ENCODE measurements at places on chromosomes 11 and 22. TPM values are rescaled to one million over a fixed set of nuclear protein-coding genes. Genes with fewer than 3 reads are reported as not detected.
A peak's percentile ranks its signal among the peaks of the same experiment; 100 is the strongest.

The CEND1 gene
- polyA plus RNA-seq = not detected

The MMP13 gene
- not detected for polyA plus RNA-seq

The OR56A1 gene
- not detected for polyA plus RNA-seq

The DLG2 gene
- polyA plus RNA-seq = 0.19 TPM

The ARHGAP20 gene
- not detected for polyA plus RNA-seq

The SCN4B gene
- 7.7 TPM for polyA plus RNA-seq

The MPZL3 gene
- polyA plus RNA-seq = 7.9 TPM

The OR6X1 gene
- polyA plus RNA-seq = not detected

The TRIM21 gene
- polyA plus RNA-seq = 57.1 TPM

The OR8G5 gene
- polyA plus RNA-seq = not detected

The XRRA1 gene
- 9.2 TPM for polyA plus RNA-seq

The MMP10 gene
- polyA plus RNA-seq = 45.7 TPM

The SLC39A13 gene
- polyA plus RNA-seq = 59.9 TPM

The RAB39A gene
- polyA plus RNA-seq = not detected

The HEPHL1 gene
- 223 TPM for polyA plus RNA-seq

The RCOR2 gene
- polyA plus RNA-seq = 0.46 TPM

The CRYBB2 gene
- 0.89 TPM for polyA plus RNA-seq

DNA sequence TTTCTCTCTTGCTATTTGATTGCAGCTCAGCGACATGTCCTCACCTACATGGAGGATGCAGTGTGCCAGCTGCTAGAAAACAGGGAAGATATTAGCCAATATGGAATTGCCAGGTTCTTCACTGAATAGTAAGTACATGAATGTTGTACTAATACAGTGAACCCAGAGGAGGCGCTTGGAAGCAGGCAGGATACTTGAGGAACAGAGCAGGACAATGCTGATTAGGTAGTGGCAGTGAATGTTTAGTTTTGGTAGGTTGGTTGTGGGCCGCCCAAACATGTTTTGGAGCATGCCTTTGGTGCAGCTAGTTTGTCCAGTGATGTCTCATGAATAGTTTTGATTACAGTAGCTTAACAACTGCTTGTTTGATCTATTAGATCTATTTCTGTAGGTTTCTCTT is 50.6 kb downstream of the CSTPP1 start:
- H3K36me3 ChIP-seq = no peaks in the 10 kb centered on the region
- H3K4me3 ChIP-seq = no peak overlapping the region
- no peak overlapping the region for H3K27ac ChIP-seq
- H3K27me3 ChIP-seq = no peaks in the 10 kb centered on the region
- peak; percentile 32 for DNase-seq

- H3K4me1 ChIP-seq = peaks cover 57% of the 10 kb centered on the region
- H3K4me3 ChIP-seq = peak overlapping the region; percentile 54
These were observed 5.6 kb downstream of the AHNAK start for GRCh38 chr11:62540804-62541701.

DNA sequence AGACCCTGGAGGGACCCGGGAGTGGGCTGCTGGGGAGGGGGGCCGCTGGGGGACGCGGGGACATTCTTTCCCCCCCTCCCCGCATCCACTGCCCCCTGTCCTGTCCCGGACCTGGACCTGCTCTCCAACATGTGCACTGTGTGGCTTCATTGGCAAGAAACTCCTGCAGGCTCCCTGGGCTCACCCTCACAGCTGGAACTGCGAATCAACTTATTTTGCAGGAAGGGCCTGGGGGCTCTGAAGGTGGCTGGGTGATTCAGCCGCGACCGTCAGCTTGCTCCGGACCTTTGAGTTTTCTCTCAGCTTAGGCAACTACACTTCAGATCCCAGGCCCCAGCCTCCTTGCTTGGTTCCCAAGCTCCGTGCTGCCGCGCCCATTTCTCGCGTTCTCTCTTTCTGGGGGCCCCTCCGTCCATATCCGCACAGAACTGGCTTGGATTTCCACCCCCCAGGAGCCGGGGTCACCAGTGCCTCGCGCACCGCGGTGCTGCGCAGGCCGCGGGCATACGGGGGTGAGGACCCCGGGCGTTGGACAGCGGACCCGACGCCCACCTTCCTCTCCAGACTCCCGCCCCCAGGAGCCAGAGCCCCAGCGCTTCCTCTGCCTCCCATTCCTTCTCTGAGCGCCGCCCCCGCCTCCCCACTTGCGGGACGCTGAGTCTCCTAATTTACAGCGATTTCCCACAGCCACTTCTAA is 471 bp upstream of the AHNAK start:
- no peak for DNase-seq
- H3K27me3 ChIP-seq = no peaks in the 10 kb centered on the region
- H3K27ac ChIP-seq = peak overlapping the region; percentile 95

DNA sequence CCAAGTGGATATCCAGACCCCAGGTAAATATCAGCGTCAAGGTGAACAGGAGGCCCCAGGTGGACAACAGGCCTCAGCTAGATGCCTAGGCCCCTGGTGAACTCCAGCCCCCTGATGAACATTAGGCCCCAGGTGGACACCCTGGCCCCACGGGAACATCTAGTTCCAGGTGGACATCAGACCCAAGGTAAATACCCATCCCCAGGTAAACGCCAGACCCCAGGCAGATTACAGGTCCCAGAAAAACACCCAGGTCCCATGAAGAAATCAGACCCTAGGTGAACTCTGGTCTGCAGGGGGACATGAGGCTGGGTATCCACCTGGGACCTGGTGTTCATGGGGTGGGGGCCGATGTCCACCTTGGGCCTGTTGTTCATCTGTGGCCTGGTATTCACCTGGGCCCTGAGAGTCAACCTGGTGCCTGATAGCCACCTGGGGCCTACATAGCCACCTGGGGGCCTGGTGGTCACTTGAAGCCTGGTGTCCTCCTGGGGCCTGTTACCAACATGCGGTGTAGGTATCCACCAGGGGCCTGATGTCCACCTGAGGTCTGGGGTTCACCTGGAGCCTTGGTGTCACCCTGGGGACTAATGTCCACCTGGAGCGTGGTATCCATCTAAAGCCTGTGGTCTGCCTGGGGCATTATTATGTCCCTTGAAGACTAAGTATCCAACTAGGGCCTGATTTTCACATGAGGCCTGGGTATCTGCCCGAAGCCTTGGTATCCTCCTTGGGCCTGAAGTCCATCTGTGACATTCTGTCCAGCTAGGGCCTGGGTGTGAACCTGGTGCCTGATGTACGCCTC is 56.8 kb upstream of the SEPTIN5 start:
- no peak for DNase-seq
- H3K36me3 ChIP-seq = no peaks in the 10 kb centered on the region
- H3K27me3 ChIP-seq = no peaks in the 10 kb centered on the region
- H3K27ac ChIP-seq = no peak overlapping the region
- H3K4me3 ChIP-seq = no peak overlapping the region
- no peaks in the 10 kb centered on the region for H3K4me1 ChIP-seq

DNA sequence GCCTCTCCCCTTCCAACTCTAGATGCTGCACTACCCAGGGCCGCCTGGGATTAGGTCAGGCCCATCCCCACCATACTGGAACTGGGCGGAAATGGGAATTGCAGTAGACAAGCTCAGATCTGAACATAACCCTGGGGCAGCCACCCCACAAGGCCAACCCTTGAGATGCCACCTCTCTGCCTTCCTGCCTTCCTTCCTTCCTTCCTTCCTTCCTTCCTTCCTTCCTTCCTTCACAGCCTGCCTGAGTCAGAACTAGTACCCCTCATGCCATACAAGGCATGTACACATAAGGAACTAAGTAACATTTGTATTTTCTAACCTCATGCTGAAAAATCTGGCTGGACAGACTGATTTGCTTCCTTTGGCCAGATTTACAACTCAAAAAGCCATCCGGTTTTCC is 28.0 kb downstream of the SHISAL1 start:
- peaks cover 4% of the 10 kb centered on the region for H3K4me1 ChIP-seq
- H3K36me3 ChIP-seq = no peaks in the 10 kb centered on the region
- no peak for DNase-seq
- H3K27me3 ChIP-seq = peaks cover 55% of the 10 kb centered on the region

GRCh38 chr11:8111636-8112035 is 30.6 kb downstream of the TUB start:
- H3K27ac ChIP-seq = no peak overlapping the region
- H3K4me3 ChIP-seq = no peak overlapping the region
- H3K36me3 ChIP-seq = no peaks in the 10 kb centered on the region

DNA sequence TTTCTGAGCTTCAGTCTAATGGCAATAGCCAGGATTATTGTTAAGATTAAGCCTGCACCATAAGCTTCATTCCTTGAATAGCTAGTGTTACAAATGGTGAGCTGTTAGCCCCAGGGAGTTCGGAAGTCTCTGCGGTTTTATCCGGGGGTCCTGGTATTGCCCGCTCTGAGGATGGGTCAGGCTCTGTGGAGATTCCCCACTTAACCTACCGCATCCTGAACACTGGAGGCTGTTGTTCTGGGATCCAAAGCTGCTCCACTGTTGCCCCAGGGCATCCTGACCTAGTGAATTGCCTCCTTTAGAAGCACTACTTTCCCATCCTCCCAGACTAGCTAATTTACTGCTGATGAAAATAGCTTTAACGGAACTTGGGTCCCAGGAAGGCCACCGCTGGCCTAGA is 14.5 kb upstream of the PEX26 start:
- no peaks in the 10 kb centered on the region for H3K27me3 ChIP-seq
- peak; percentile 85 for DNase-seq
- H3K27ac ChIP-seq = peak overlapping the region; percentile 72
- no peak overlapping the region for H3K4me3 ChIP-seq

GRCh38 chr11:57624864-57625263 is 24.8 kb downstream of the YPEL4 start:
- no peaks in the 10 kb centered on the region for H3K36me3 ChIP-seq
- no peak for DNase-seq
- no peaks in the 10 kb centered on the region for H3K27me3 ChIP-seq
- no peak overlapping the region for H3K27ac ChIP-seq
- H3K4me1 ChIP-seq = no peaks in the 10 kb centered on the region
- H3K4me3 ChIP-seq = no peak overlapping the region

DNA sequence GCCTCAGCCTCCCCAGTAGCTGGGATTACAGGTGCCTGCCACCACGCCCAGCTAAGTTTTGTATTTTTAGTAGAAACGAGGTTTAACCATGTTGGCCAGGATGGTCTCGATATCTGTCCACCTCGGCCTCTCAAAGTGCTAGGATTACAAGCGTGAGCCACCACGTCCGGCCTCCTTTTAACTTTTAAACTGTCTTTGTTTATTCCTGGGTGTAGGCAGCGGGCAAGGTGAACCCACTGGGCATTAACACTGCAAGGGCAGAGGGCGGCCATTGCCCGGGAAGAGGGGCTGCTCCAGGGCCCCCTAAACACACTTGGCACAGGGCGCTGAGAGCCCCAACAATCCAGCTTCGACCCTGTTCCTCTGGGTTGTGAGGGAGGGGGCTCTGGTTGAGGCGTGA is 693.6 kb downstream of the BRD1 start:
- no peak overlapping the region for H3K4me3 ChIP-seq
- no peak for DNase-seq
- H3K4me1 ChIP-seq = no peaks in the 10 kb centered on the region
- H3K27ac ChIP-seq = no peak overlapping the region
- H3K36me3 ChIP-seq = no peaks in the 10 kb centered on the region

- no peaks in the 10 kb centered on the region for H3K4me1 ChIP-seq
- H3K27ac ChIP-seq = no peak overlapping the region
- no peak overlapping the region for H3K4me3 ChIP-seq
- no peaks in the 10 kb centered on the region for H3K36me3 ChIP-seq
- no peak for DNase-seq
- peaks cover under 1% of the 10 kb centered on the region for H3K27me3 ChIP-seq
These were observed 33.6 kb downstream of the SYT7 start for GRCh38 chr11:61547246-61547645.

- no peaks in the 10 kb centered on the region for H3K36me3 ChIP-seq
- H3K27me3 ChIP-seq = no peaks in the 10 kb centered on the region
- no peak overlapping the region for H3K4me3 ChIP-seq
- no peak overlapping the region for H3K27ac ChIP-seq
These were observed 303.8 kb downstream of the NTM start for GRCh38 chr11:131674051-131674755.

GRCh38 chr22:35972559-35972958 is 56.1 kb downstream of the RBFOX2 start:
- H3K4me1 ChIP-seq = no peaks in the 10 kb centered on the region
- H3K27ac ChIP-seq = no peak overlapping the region
- H3K4me3 ChIP-seq = no peak overlapping the region
- H3K27me3 ChIP-seq = no peaks in the 10 kb centered on the region
- no peaks in the 10 kb centered on the region for H3K36me3 ChIP-seq

- no peak overlapping the region for H3K4me3 ChIP-seq
- no peaks in the 10 kb centered on the region for H3K4me1 ChIP-seq
- DNase-seq = no peak
These were observed 1098.6 kb upstream of the CCDC90B start for GRCh38 chr11:84384731-84385130.

GRCh38 chr11:12838463-12839123 is 164.4 kb downstream of the TEAD1 start:
- peak overlapping the region; percentile 81 for H3K27ac ChIP-seq
- DNase-seq = no peak
- no peaks in the 10 kb centered on the region for H3K36me3 ChIP-seq
- H3K4me3 ChIP-seq = peak overlapping the region; percentile 65
- no peaks in the 10 kb centered on the region for H3K27me3 ChIP-seq
- H3K4me1 ChIP-seq = peaks cover 42% of the 10 kb centered on the region

DNA sequence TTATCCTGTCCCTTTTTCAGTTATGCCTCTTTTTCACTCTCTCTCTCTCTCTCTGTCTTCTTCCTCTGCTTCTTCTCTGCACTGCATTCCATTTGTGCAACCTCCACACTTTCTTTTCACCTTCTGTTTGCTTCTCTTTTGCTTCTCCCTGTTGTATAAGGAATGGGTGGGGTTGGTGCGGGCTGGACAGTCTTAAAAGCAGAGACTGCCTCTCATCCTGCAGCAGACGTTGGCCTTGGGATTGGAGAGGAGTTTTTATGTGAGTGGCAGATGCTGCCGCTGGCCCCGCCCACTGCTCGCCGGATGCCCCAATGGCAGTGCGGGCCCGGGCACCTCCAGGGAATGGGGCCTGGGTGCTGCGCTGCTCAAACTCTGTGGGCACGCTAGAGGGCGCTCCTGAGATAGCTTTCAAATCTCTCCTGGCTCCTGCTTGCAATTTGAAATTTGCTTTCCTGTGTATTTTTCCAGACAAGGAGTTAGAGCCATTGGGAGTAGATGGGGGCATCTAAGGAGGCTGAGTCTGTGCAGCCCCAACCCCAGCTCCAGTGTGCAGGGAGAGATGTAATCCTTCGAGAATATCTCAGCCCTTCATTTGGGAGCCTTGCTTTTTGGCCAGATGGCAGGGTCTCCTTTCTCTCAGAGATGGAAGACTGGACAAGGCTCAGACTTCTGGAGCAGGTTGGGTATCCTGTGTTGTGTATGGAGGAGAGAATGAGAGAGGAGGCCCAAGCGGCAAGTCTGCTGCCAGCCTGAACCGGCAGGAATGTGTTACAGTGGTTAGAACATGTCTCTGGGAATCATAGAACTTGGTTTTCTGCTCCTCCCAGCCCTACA is 81.2 kb downstream of the GRAMD1B start:
- DNase-seq = peak; percentile 42
- H3K36me3 ChIP-seq = no peaks in the 10 kb centered on the region
- no peak overlapping the region for H3K27ac ChIP-seq
- no peak overlapping the region for H3K4me3 ChIP-seq
- H3K27me3 ChIP-seq = no peaks in the 10 kb centered on the region
- H3K4me1 ChIP-seq = peaks cover 3% of the 10 kb centered on the region

Data from keratinocyte (primary cell).